Fibroblast of skin of right quadriceps (primary cell): ENCODE measurements at places on chromosomes 13 and 19.
A peak's percentile ranks its signal among the peaks of the same experiment; 100 is the strongest.

DNA sequence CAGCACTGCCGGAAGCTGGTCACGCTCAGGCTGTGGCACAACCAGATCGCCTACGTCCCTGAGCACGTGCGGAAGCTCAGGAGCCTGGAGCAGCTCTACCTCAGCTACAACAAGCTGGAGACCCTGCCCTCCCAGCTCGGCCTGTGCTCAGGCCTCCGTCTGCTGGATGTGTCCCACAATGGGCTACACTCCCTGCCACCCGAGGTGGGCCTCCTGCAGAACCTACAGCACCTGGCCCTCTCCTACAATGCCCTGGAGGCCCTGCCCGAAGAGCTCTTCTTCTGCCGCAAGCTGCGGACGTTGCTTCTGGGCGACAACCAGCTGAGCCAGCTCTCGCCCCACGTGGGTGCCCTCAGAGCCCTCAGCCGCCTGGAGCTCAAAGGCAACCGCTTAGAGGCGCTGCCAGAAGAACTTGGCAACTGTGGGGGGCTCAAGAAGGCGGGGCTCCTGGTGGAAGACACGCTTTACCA is 3.2 kb upstream of the MAP2K7 start:
- DNase-seq: no peak

DNA sequence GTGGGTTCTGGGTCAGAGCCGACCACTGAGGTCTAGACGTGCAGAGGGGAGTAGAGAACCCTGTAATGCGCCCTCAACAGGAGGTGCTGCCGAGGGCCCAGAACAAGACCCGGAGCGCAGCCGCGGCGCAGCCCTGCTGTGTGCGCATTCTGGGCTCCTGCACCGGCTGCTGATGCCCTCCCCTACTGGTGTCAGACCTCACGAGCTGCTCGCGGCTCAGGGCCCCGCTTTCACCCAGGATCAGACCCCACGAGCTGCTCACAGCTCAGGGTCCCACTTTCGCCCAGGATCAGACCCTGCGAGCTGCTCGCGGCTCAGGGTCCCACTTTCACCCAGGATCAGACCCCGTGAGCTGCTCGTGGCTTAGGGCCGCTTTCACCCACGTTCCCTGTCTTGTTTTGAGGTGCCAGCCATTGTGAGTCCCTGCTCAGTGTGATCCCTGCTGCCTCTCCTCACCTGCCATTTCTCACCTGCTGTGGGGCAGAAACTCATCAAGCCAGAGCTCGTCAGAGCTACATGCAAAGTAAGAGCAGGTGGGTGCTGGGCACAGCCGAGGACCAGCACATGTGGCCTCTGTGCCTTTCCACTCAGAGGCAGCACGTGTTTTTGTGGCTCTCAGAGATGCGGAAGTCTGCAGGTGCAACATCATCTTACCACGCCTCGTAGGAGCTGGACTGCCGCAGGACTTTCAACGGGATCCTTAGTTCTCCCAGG is 47.0 kb upstream of the C13orf46 start:
- DNase-seq: no peak

- no peak for DNase-seq
These were observed 1.1 kb downstream of the HDGFL2 start for GRCh38 chr19:4473011-4473762.

DNA sequence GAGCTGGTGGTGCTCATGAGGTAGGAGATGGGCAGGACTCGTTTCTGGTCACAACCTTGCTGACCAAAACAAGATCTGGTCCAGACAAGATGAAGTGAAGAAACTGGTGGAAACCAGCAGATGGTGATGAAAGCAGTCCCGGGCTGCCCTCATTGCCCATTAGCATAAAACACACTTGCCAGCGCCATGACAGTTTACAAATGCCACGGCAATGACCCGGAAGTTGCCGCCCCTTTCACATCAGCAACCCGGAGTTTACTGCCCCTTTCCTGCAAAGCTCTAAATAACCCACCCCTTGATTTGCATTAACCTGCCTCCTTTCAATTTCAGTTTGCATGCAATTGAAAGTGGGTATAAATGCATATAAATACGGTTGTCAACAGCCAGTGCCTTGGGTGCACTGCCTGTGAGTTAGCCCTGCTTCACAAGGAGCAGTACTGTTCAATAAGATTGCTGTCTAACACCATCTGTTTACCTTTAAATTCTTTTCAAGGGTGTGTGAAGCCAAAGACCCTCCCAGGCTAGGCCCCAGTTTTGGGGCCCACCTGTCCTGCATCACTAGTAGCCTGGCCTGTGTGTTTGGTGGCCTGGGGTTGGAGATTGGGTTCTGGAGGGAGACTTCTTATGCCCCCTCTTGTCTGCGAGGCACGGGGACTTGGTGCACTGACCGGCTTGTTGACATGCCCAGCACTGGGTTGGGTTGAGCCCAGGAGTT is 38.8 kb downstream of the CHST8 start:
- DNase-seq: no peak

GRCh38 chr19:17314007-17314593 is 4.7 kb downstream of the DDA1 start:
- no peak for DNase-seq

DNA sequence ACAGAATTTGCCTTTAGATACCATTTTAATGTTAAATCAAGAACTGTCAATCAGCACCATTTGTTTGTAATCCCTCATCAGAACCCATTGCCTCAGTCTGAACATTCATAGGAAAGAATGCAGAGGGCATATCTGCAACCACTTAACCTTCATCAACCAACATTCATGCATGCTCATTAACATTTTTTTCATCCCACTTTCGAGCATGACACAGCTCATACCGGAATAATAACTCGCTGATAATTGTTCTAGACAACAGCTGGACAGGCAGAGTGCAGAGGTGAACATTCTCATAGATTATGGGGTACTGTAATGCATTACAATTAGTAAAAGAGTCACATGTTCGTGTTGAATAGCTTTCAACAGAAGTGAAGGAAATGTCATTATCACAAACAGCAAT is 216.8 kb downstream of the DIAPH3 start:
- peak; percentile 69 for DNase-seq

- DNase-seq: no peak
These were observed 41.3 kb upstream of the KCTD15 start for GRCh38 chr19:33755099-33756035.

- DNase-seq: no peak
These were observed 1.0 kb upstream of the GTF2F1 start for GRCh38 chr19:6393983-6394412.

DNA sequence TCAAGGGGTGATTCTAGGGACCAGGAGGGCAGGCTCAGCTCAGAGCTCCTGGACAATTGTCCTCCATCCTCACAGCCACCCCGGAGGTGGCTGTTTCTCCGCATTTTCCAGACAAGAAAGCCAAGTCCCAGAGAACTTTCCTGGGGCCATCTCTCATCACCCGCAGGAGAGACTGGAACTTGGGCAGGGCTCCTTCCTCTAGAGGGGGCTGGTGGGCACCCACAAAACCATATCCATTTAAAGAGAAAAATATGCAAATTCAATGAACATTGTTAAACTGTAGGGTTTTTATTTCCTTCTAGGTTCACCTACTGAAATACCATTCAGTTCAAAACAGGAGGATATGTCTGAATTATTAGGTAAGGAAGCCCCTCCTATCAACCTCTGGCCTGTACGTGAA is 16.6 kb downstream of the SPACA7 start:
- DNase-seq: no peak

DNA sequence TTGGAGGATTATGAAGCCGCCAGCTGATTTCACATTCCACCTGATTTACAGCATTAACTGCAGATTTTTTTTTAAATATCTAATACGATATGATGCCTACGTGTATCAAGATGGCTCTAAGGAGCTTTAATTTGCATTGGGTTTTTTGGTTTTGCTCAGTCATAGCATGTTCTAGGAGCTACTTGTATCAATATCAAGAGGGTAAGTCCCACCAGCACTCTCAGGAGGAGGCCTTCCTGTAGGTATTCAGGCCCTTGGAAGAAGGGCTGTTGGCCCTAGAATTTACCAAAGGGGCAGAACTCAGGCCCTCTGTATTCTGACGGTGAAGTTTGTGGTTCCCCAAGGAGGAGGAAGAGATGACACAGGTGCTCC is 97.2 kb upstream of the IPO5 start:
- no peak for DNase-seq

DNA sequence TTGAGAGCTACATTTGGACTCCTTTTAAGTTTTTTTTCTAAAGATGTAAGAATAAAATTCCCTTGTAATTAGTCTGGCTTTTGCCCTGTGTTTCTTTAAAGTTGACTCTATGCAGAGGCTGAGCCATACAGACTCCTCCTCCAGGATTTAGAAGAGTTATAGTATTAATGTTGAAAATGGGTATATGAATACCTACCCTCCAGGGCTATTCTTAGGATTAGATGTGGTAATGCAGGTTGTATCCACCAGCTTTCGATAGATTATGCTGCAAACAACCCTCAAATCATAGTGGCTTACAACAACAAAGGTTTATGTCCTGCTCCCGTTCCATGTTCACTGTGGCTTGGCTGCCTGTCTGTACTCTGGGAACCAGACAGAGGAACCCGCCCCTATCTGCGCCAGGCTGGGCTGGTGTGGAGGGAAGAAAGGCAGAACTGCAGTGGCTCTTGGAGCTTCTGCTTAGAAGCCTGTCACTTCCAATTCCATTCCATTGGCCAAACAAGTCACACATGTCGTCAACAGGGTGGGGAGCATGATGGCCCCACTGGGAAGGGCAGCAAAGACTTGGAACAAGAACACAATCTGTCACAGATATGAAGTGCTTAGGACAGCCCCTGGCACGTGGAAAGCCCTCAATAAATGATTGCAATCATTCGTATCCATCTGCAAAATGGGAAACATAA is 290.8 kb downstream of the FOXO1 start:
- no peak for DNase-seq

- DNase-seq: peak; percentile 54
These were observed 128.4 kb downstream of the DPF1 start for GRCh38 chr19:38095411-38096308.

DNA sequence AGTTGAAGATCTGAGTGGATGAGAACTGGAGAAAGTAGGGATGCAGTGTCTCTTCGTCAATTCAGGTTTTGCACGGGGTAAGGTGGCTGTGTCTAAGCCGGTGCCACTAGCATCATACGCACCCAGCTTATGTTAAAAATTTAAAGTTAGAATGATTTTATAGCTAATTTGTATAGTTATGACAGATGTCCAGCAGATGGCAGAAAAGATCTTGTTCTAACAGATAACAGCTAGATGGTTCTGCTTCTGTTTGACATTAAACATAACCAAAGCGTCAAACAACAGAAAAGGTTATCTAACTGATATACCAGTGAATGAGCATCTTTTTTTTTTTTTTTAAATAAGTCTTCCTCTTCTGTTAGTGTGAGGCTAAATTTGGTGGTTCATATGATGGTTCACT is 18.8 kb upstream of the EDDM13 start:
- peak; percentile 48 for DNase-seq

GRCh38 chr13:47087841-47088240 is 191.0 kb upstream of the HTR2A start:
- DNase-seq: peak; percentile 91

DNA sequence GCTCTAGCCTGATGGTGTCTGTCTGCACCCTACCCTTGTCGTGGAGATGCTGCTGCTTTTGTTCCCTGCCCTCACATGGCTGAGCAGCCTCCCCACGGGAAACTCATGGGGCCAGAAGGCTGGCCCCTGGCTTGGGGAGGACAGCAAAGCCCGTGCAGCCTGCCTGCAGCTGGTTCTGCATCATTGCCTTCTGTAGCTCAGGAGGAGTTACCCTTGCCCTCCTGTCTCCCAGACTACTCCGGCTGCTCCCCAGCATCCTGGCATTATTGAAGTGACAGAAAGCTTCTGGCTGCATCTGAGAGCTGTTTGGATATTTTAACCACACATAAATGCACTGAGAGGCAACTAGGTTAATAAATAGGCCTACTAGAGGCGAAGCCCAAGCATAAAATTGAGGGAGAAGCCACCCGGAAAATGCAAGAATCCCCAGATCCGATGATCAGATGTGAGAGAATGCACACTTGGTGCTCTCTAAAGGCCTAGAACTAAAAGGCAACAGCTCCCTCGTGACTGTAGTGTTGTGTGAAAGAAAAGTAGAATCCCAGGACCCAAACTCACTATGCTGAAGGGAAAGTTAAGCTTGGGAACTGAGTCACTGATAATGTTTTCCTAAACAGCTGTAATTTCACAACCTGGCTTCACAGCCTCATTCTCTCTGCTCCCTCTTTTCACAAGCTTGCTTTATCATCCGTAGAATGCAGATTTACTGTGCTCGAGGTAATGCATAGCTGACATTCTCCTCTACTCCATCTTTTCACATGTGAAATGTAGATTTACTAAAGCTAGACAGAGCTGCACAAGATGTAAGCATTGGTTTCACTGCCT is 110.8 kb downstream of the TNFRSF19 start:
- DNase-seq: peak; percentile 55
